RWPE2 (cell line): ENCODE measurements at places on chromosomes 5 and 9.

DNA sequence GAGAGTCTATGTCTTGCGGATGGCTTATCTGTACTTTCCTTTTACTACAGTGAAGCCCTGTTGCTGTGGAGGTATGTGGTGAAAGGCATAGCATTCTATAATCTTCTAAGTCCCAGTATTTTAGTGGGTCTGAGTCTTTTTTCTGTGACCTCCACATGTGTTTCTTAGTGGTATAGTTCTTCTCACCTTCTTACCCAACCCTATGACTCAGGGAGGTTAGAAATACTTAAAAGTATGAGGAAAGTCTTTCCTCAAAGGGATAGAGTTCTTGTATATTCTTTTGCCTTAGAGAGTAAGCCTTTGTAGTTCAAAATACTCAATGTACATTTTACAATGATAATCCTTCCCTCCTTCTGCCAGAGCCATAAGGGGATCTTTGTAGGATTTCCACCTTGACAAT, 621.9 kb upstream of the CTNND2 start:
- no peak overlapping the region for H3K4me3 ChIP-seq
- H3K4me1 ChIP-seq: no peaks in the 10 kb centered on the region
- no peaks in the 10 kb centered on the region for H3K36me3 ChIP-seq
- H3K27ac ChIP-seq: no peak overlapping the region
- no peaks in the 10 kb centered on the region for H3K27me3 ChIP-seq
- no peak for DNase-seq

DNA sequence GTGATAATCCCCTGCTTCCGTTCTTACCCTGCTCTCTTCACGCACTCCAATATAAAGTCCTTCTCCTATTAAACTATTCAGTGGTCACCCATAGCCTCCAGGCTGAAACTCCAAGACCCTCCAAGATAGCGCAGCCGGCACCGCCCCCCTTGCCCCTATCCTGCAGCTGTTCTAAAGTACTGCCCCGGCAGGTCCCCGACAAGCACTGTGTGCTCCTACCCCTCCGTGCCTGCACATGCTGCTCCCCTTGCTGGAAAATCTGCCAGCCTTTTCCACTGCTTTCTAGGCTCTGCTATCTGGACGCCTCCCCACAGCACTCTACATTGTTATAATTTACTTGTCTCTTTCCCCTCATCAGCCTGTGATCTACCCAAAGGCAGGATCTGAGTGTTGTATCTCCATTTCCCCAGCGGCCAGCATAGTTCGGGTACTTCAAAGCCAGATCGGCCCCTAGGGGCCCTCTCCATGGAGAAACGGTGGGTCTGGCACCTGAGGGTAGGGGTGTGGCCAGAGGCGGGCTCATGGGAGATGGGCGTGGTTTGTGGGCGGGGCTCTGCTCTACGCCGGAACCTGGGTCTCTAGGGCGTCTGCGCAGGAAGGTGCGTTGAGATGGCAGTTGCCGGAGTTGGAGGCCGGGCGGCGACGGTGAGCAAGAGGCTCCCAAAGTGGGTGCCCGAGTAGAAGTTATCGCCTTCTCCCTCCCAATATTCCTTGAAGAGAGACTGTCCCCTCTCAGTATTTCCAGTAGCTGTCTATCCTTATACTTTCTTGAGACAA, 83.5 kb upstream of the RUSC2 start:
- no peaks in the 10 kb centered on the region for H3K27me3 ChIP-seq
- H3K4me3 ChIP-seq: no peak overlapping the region
- H3K4me1 ChIP-seq: no peaks in the 10 kb centered on the region

DNA sequence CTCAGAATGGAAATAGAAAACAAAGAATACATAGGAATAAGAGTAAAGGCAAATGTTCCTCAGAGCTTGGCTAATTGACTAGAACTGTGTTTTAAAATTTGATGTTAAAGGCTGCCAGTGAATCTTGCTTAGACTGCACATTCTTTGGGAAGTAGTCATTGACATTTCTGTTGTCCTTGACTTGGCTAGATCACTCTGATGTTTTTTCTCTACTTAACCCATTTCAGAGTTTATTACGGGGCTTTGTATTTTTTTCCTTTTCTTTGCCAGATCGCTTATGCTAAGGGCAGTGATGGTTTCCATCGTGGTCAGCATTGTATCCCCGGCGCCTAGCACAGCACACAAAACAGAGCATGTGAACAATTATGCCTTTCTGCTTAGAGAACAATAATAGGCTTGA, 1126.7 kb upstream of the CDH9 start:
- no peaks in the 10 kb centered on the region for H3K27me3 ChIP-seq
- H3K27ac ChIP-seq: no peak overlapping the region
- no peaks in the 10 kb centered on the region for H3K4me1 ChIP-seq
- no peak overlapping the region for H3K4me3 ChIP-seq

- no peak overlapping the region for H3K4me3 ChIP-seq
- no peaks in the 10 kb centered on the region for H3K27me3 ChIP-seq
- DNase-seq: no peak
- no peaks in the 10 kb centered on the region for H3K36me3 ChIP-seq
- H3K4me1 ChIP-seq: no peaks in the 10 kb centered on the region
Observed at GRCh38 chr9:91785447-91785842, 164.6 kb downstream of the ROR2 start.

DNA sequence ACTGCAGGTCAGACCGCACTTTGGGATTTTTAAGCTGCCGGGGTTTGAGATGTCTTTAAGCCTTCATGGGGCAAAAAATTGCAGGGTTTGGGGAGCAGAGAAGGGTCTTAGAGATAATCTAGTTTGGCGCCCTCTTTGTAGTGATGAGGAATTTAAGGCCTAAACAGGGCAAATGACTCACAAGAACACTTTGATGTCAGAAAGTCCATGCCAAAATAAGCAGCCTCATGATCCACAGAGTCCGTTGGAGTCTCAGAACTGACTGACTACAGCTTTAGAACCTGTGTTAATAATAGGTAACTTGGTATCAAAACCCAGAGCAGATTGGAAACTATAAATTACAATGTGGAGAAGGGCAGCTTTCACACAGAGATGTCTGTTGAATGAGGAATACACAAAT, 35.9 kb upstream of the PTGS1 start:
- no peak overlapping the region for H3K27ac ChIP-seq
- no peak for DNase-seq
- H3K27me3 ChIP-seq: no peaks in the 10 kb centered on the region

DNA sequence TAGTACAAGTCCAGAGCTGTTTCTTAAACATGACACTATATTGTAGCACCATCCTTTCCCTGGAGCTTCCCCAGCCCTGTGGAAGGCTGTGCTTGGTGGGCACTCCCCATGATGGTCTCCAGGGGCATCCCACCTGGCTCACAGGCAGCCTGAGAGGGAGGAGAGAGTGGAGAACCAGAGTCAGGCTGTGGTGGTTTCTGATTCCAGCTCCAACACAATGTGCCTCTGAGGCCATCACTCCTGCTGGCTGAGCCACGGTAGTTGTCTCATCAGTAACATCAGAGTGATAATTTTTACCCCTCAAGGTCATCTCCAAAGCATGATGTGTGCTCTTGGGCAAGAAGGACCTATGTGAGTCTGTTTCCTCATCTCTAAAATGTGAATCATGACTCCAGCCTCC, 398.0 kb downstream of the CDK5RAP2 start:
- H3K4me3 ChIP-seq: no peak overlapping the region
- H3K27ac ChIP-seq: no peak overlapping the region
- H3K4me1 ChIP-seq: no peaks in the 10 kb centered on the region
- no peaks in the 10 kb centered on the region for H3K27me3 ChIP-seq
- H3K36me3 ChIP-seq: no peaks in the 10 kb centered on the region
- no peak for DNase-seq

GRCh38 chr5:54743997-54744788, 226.6 kb downstream of the SNX18 start:
- H3K27me3 ChIP-seq: no peaks in the 10 kb centered on the region
- peaks cover 28% of the 10 kb centered on the region for H3K4me1 ChIP-seq
- no peaks in the 10 kb centered on the region for H3K36me3 ChIP-seq

- no peaks in the 10 kb centered on the region for H3K4me1 ChIP-seq
- no peak for DNase-seq
- no peaks in the 10 kb centered on the region for H3K27me3 ChIP-seq
Observed at GRCh38 chr5:122736086-122736845, 38.6 kb upstream of the SNX2 start.

GRCh38 chr9:87497604-87498045, at the start of gene DAPK1:
Gene DAPK1 (plus strand): TSS chr9:87497867. CDS start chr9:87499078, 1,211 bp downstream.
- peak within 1 kb of the TSS; percentile 38 for H3K4me3 ChIP-seq
- H3K27ac ChIP-seq: no peak within 1 kb of the TSS
- H3K36me3 ChIP-seq: no peaks in the 10 kb centered on the region
- H3K4me1 ChIP-seq: no peaks in the 10 kb centered on the region
- H3K27me3 ChIP-seq: peaks cover 5% of the 10 kb centered on the region

DNA sequence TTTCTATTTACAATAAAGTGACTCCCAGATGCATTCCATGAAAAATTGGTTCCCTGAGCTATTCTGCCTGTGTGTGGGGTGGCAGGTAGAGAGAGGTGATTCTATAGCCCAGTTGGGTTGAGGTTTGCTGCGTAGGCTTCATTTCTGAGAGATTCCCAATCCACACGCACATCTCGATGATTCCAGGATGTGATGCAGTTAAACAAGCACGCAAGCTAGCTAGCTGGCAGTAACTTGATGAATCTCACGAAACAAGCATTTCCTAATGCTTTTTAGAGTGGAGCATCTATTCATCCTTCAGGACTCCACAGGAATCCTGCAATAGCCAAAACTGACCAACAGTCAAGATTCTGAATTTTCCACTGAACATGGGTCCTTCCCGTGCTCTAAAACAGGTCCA, 43.8 kb upstream of the CER1 start:
- no peak overlapping the region for H3K27ac ChIP-seq
- H3K36me3 ChIP-seq: no peaks in the 10 kb centered on the region
- no peak overlapping the region for H3K4me3 ChIP-seq
- DNase-seq: no peak

GRCh38 chr5:76956033-76956432, 3.2 kb downstream of the CRHBP start:
- peaks cover 43% of the 10 kb centered on the region for H3K27me3 ChIP-seq
- H3K36me3 ChIP-seq: no peaks in the 10 kb centered on the region

GRCh38 chr5:36832274-36832673, 44.3 kb upstream of the NIPBL start:
- H3K4me1 ChIP-seq: no peaks in the 10 kb centered on the region
- H3K4me3 ChIP-seq: no peak overlapping the region
- H3K36me3 ChIP-seq: no peaks in the 10 kb centered on the region
- peaks cover 17% of the 10 kb centered on the region for H3K27me3 ChIP-seq
- no peak for DNase-seq
- H3K27ac ChIP-seq: no peak overlapping the region

DNA sequence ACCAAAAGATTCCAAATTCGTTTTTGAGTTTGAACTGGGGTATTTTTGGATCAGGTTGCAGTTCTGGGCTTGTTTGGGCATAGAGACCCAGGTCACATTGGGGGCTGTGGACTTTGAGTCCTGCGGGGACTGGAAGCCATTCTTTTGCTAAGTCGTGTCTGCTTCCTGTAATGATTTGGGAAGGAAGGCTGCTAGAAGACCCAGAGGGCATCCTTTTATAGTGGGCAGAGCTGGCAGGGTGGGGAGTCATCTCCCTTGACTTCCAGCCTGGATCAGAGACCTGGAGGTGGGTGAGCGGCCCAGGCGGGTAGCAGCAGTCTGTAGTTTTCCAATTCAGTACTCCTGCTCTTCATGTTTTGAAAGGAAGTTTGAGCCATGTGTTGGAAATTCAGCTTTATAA, 11.3 kb downstream of the ZNF618 start:
- no peaks in the 10 kb centered on the region for H3K4me1 ChIP-seq
- no peak overlapping the region for H3K4me3 ChIP-seq
- peaks cover 6% of the 10 kb centered on the region for H3K36me3 ChIP-seq
- no peak overlapping the region for H3K27ac ChIP-seq

GRCh38 chr5:172911628-172911880, 47.7 kb upstream of the RPL26L1 start:
- H3K36me3 ChIP-seq: peaks cover 65% of the 10 kb centered on the region
- no peaks in the 10 kb centered on the region for H3K27me3 ChIP-seq
- DNase-seq: no peak
- peaks cover 8% of the 10 kb centered on the region for H3K4me1 ChIP-seq
- H3K27ac ChIP-seq: peak overlapping the region; percentile 84

- peaks cover 50% of the 10 kb centered on the region for H3K4me1 ChIP-seq
- no peak for DNase-seq
- H3K27me3 ChIP-seq: no peaks in the 10 kb centered on the region
- H3K4me3 ChIP-seq: no peak overlapping the region
- peak overlapping the region; percentile 89 for H3K27ac ChIP-seq
- H3K36me3 ChIP-seq: no peaks in the 10 kb centered on the region
Observed at GRCh38 chr9:110742741-110743371, 74.3 kb downstream of the MUSK start.

DNA sequence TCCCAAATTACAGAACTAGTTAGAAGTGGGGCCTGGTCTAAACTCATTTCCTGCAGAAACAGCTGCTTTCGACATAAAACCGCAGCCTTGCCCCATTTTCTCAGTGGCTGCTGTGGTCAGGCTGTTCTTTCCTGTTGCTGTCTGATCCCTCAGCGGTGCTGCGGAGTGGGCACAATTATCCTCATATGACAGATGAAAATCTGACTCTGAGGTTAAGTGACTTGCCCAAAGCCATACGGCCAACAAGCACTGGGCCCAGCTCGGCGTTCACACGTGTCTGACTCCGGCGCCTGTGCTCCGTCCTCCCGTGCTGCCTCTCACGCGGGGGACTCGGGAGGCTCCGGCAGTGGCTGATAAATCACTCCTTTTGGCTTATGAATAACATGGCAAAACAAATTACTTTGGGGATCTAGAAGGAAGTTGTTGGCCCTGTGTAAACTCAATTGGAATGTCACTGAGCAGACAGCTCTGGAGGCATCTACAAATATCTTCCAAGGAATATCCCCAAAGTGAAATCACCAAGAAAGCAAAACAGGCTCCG, 142.6 kb upstream of the LMX1B start:
- no peaks in the 10 kb centered on the region for H3K36me3 ChIP-seq
- DNase-seq: no peak
- peaks cover 9% of the 10 kb centered on the region for H3K4me1 ChIP-seq
- H3K4me3 ChIP-seq: no peak overlapping the region

GRCh38 chr9:90881648-90882047, 80.0 kb downstream of the SYK start:
- DNase-seq: no peak
- no peaks in the 10 kb centered on the region for H3K36me3 ChIP-seq
- H3K27me3 ChIP-seq: no peaks in the 10 kb centered on the region
- H3K27ac ChIP-seq: no peak overlapping the region

DNA sequence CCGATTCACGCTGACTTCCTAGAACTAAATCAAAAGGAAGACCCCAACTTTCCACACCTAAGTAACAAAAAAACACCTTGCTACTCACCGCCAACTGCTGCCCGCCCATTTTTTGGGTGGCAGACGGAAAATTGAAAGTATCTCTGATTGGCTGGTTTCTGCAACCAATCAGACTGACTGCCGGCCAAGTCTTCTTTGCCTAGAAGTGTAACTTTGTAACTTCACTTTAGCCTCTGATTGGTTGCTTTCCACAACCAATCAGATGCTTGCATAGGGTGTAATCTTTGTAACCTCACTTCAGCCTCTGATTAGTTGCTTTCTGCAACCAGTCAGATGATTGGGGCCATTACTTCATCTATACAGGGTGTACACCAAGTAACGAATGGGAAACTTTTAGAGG, 42.6 kb upstream of the ANKH start:
- H3K36me3 ChIP-seq: no peaks in the 10 kb centered on the region
- peak overlapping the region; percentile 52 for H3K27ac ChIP-seq
- peaks cover 17% of the 10 kb centered on the region for H3K4me1 ChIP-seq
- H3K4me3 ChIP-seq: no peak overlapping the region
- no peak for DNase-seq
